ENCODE measurements at places on chromosomes 6 and 20.

GRCh38 chr20:63424613-63425012 lies 47.8 kb downstream of the KCNQ2 start:
- DNase-seq = no peak

DNA sequence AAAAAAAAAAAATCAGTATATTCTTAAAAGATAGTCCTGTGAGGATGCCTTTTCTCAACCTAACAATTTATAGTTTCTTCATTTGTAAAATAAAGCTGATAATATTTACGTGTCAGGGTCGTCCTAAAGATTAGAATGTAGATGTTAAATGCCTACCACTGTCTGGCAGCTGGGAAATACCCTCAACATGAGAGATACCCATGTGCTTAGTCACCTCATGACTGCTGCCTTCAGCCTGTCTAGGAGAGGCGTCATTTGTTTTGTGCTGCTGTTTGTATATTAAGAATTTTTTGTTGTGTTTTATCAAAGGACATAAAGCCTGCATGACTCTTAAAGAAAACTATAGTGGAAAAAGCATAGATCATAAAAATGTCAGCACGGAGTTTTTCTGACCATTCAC lies 9.5 kb downstream of the FAM120B start:
- DNase-seq = no peak

GRCh38 chr20:62476056-62476838 lies 452 bp upstream of the GATA5 start:
- DNase-seq = no peak

DNA sequence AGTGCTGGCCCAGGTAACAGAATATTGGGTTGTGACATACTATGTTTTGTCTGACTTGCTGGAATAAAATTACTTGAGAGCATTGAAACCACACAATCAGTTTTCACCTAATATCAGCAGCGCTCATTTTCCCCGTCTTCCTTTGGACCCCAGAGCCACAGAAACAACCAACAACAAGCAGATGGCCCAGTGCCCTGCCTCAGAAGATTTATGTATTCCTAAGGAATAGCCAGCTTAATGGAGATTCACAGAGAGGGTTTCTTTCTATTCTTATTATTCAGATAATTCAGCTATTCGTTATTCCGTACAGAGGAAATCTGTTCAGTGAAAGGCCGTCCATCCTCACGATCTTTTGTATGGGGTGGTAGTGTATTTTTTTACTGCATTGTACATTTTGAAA lies 154.8 kb downstream of the TMEM242 start:
- DNase-seq = no peak

- no peak for DNase-seq
Measured at GRCh38 chr6:160733050-160733646, 31.1 kb downstream of the PLG start.

- no peak for DNase-seq
Measured at GRCh38 chr6:162814426-162814973, 86.7 kb downstream of the PACRG start.

- DNase-seq = no peak
Measured at GRCh38 chr6:20893412-20893811, 359.2 kb downstream of the CDKAL1 start.

- DNase-seq = no peak
Measured at GRCh38 chr20:62176866-62177265, 6.0 kb upstream of the MTG2 start.

DNA sequence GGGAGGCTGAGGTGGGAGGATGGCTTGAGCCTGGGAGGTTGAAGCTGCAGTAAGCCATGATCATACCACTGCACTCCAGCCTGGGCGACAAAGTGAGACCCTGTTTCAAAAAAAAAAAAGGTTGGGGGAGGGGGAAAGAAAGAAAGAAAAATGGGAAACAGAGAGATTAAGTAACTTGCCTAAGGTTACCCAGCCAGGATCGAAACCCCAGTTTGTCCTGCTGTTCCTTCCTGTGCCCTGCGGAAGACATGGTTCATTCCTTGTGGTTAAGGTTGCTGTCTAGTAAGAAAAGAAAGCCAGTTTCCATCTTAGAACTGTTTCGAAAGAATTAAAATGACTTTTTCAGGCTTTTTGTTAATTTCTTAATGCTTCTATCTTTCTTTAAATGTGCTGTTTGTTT lies 29.8 kb downstream of the C6orf89 start:
- DNase-seq = no peak

DNA sequence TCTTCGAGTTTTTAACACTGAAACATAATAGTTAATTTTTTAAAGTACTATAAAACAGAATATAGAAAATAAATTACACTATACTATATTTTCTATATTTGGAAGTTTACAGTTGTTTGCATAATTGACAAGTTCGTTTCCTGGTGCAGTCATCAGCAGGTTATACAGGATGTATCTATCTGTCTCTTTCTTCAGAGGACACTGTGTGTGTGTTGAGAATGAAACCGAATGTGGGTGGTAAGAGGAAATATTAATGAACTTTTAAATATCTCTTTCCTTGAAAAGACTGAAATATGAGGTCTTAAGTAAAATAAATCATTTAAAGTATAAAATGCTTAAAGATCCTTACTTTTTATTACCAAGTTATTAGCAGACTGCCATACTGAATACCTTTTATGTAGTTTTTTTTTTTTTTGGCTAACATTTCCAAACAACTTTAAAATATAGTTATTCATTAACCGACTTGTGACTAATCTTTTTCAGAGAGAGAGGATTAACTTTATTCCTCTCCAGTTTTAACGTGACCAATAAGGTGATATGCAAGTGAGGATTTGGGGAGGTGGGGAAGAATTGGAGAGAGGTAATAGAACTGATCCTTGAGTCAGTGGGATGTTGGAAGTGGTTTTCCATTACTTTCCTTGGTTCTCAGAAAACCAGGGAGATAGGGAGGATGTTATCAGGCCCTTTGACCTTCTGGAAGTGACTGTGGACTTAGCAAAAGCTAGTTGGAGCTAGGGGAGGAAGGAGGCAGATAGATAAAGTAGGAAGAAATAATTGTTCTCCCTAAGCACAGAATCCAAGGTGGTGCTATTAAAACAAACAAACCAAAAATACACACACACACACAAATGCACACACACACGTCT lies 380.0 kb upstream of the FLRT3 start:
- no peak for DNase-seq

GRCh38 chr20:13567663-13568062 lies 71.1 kb downstream of the TASP1 start:
- no peak for DNase-seq

DNA sequence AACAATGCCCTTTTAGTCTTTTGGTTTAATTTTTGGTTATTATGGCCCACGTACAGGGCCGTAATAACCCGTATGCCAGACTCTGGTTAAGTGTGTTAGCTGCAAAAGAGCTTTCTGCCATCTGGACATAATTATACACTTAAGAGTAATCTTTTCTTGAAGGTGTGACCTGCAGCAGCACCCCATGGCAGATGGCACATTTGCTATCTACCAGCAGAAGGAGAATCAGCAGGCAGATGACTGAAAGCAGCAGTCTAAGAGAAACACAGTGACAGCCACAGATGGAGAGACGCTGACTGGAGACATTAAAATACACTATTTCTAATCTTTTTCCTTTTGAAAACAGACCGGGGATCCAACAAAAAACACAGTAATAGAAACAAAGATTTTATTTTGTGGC lies 18.7 kb downstream of the ASF1A start:
- no peak for DNase-seq

DNA sequence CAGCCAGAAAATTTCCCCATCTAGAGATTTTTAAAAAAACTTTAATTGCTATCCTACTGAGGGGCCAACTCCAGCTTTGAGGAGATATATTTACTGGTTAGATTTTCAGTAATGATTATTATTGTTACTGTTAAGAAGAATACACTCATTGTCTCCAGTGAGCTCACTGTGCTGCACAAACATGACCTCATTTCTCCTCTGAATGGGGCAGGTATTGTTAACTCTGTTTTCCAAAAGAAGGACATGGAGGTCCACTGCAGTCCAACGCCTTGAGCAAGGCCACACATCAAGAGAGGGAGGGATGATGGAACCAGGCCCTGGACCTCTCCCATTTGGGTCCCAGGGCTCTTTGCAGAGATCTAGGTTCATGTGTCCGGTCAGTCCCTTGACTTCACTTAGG lies 13.9 kb upstream of the SCUBE3 start:
- DNase-seq = no peak

DNA sequence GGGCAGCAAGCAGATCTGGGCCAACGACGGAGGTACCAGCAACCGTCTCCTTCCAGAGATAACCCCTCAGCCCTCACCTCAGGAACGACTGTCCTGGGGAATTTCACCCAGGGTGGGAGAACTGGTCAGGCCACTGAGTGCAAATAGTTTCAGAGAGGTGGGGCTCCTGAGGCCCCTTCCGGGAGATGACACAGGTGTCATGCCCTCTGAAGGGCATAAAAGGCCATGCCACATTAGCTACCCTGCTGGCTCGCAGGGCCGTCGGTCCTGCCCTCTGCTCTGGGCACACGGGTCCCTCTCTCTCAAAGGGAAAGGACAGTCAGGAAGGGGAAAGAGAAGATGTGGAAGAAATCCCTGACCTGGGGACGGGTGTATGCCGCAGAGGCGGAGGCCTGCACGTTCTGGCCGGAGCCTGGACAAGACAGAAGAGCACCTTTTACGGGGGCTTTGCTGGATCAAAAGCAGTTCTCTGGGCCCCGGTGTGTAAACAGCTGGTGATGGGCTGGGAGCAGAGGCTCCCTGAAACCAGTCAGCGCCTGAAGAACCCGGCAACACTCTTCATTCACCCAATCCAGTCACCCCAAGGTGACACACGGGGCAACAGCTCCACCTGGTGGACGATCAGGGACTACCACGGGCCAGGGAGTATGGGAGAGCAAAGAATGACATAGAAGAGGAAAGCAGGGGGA lies 6.4 kb upstream of the TAF8 start:
- peak; percentile 63 for DNase-seq

DNA sequence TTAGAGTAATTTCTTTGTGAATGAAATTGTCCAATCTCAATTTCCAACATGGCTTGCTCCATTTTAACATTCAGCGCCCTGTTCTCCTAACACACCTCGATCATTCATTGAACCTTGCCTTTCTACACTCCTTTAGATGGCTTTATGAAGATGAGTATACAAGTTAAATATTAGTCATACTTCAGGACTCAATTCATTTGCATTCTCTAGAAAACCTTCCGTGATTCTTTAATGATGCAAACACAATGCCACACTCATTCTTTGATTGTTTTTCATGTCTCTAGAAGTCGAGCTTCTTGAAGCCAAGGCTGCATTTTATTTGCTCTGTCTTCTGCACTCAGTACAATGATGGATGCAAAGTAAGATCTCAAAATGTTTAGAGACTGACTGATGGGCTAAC lies 641.2 kb downstream of the DOK5 start:
- no peak for DNase-seq

DNA sequence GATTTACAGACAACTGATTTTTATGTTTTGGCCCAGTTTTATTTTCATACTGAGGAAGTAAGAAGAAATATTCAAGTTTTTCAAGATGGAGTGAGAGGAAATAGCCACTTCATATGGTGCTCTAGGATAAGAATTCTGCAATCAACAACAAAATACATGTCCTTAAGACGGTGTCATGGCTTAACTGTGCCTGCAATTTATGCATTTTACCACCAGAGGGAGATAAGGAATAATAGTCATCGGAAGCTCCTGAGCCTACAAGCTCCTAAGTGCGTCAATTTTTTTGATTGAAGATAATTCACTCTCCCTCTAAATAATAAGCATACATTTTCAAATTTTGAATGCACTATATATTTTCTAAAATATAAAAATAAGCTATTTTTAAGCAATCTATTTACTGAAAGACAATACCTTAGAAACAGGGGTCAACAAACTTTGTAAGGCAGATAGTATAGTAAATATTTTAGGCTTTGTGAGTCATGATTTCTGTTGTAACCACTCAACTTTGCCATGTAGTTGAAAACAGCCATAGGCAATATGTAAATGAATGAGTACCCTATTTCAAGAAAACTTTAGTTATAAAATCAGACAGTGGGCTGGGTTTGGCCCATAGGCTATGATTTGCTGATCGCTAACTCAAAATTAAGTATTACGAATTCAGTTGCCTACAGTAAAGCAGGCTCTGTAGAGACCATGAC lies 230.9 kb upstream of the DTNBP1 start:
- no peak for DNase-seq

GRCh38 chr6:43887340-43887858 lies 117.4 kb downstream of the VEGFA start:
- no peak for DNase-seq

GRCh38 chr20:61733891-61734732 lies 331.6 kb downstream of the TAF4 start:
- DNase-seq = no peak

DNA sequence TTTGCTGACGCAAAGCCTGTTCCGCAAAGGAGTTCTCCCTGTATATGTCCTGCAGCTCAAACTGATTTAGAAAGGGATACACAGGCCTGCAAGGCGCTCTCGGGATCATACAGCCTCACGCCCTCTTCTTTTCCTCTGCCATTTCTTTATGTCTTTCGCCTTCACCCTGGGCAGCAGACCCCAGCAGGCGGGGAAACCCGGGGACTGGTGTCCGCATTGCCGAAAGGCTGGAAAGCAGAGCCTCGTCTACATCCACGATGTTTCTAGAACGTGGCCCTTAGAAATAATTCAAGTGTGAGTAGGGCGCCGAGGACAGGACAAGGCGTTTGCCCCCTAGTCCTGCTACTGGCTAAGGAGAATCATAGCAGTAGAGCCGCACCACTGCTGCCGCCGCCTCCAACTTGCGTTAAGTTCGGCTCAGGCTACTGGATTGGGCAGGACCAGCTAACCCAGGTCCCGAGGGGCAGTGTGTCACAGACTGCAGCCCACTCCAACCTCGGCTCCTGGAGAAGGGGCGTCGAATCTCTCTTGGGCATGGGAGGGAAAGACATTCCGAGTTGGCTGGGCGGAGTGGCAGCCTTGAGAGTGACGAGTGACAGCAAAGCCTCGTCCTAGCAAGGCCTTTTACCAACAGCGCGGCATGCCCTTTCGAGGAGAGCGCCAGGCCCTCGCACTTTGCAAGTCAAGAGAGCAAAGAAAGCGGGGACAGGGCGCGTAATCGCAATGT lies 2.6 kb upstream of the TBX18 start:
- DNase-seq = no peak

- no peak for DNase-seq
Measured at GRCh38 chr20:23105193-23105592, 19.1 kb upstream of the CD93 start.

- no peak for DNase-seq
Measured at GRCh38 chr6:111580401-111580800, 25.3 kb downstream of the TRAF3IP2 start.
